ENCODE measurements at places on chromosomes 7 and 10.

GRCh38 chr7:112022128-112022527 lies 184.1 kb downstream of the DOCK4 start:
- DNase-seq: no peak

DNA sequence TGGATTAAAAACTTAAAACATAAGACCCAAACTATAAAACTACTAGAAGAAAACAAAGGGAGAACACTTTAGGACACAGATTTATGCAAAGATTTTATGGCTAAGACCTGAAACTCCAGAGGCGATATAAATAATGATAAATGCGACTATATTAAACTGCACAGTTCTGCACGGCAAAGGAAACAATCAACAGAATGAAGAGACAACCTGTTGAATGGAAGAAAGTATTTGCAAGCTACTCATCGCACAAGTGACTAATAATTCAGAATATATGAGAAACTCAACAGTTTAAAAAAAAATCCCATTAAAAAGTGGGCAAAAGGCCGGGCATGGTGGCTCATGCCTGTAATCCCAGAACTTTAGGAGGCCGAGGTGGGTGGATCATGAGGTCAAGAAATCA lies 73.6 kb downstream of the JMJD1C start:
- DNase-seq: no peak

GRCh38 chr7:30080818-30081217 lies 52.6 kb downstream of the PLEKHA8 start:
- DNase-seq: no peak

GRCh38 chr10:99234041-99234790 lies 1.4 kb downstream of the HPSE2 start:
- peak; percentile 72 for DNase-seq

- no peak for DNase-seq
Observed at GRCh38 chr7:94115316-94115715, 111.2 kb upstream of the BET1 start.

DNA sequence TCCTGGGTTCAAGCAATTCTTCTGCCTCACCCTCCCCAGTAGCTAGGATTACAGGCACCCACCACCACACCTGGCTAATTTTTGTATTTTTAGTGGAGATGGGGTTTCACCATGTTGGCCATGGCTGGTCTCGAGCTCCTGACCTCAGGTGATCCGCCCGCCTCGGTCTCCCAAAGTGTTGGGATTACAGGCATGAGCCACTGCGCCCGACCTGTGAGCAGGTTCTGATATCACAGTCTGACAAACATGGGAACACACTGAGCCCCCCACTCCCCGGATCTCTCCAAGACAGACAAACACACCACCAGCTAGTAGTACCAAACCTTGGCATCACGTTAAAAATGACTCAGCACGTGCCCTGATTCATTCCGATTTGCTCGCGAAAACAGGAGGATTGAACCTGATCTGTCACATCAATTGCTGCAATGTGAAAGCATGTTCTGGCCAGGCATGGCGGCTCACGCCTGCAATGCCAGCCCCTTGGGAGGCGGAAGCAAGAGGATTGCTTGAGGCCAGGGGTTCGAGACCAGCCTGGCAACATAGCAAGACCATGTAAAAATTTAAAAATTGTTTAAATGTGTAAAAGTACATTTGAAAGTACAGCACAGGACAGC lies 106.5 kb downstream of the SMURF1 start:
- no peak for DNase-seq

- no peak for DNase-seq
Observed at GRCh38 chr7:22238354-22239311, 118.3 kb downstream of the RAPGEF5 start.

GRCh38 chr7:18906901-18907300 lies 210.5 kb downstream of the TWIST1 start:
- no peak for DNase-seq

DNA sequence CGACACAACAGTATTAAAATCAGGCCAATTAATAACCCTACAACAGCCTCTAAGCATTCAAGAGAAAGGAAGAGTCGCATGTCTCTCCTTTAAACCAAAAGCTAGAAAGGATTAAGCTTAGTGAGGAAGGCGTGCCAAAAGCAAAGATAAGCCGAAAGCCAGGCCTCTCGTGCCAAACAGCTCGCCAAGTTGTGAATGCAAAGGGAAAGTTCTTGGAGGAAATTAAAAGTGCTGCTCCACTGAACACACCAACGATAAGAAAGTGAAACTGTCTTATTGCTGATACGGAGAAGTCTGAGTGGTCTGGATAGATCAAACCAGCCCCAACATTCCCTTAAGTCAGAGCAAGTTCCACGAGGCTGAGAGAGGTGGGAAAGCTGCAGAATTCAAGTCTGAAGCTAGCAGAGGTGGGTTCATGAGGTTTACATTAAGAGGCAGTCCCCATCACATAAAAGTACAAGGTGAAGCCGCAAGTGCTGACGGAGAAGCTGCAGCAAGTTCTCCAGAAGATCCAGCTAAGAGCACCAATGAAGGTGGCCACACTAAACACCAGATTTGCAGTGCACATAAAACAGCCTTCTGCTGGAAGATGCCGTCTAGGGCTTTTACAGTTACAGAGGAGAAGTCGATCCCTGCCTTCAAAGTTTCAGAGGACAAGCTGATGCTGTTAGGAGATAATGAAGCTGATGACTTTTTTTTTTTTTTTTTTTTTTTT lies 194.8 kb downstream of the MAD1L1 start:
- peak; percentile 53 for DNase-seq

DNA sequence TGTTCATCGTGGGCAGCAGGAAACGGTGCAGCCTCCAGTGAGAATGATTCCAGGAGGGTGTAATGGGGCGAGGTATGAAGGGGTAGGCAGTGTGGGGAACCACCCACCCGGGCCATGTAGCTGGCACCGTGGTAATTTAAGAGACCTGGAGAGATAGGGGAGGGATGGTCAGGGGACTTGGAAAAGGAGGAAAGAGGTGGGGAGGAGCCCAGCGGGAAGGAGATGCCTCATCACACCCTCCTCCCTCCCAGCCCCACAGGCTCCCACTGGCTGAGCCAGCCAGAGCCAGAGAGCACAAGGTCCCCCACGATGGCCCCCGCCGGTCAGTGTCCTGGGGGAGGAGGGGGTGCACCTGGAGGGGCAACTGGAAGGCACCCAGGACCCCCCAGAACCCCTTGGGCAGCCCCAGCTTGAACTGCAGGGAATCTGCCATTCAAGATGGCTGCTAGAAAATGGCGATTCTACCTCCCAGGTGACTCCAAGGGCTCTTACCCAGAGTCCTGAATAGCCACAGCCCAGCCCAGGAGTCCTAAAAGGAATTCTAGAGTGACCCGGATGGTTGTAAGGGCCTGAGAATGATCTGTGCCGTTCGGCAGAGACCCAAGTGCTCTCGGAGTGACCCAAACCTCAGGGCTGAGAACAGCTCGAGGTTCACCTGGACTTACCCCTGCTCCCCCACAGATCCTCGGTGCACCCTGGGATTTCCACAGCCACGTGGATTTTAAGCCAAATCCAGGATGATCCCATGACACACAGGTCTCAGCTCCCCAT lies 28.8 kb downstream of the CALML3 start:
- DNase-seq: peak; percentile 59

DNA sequence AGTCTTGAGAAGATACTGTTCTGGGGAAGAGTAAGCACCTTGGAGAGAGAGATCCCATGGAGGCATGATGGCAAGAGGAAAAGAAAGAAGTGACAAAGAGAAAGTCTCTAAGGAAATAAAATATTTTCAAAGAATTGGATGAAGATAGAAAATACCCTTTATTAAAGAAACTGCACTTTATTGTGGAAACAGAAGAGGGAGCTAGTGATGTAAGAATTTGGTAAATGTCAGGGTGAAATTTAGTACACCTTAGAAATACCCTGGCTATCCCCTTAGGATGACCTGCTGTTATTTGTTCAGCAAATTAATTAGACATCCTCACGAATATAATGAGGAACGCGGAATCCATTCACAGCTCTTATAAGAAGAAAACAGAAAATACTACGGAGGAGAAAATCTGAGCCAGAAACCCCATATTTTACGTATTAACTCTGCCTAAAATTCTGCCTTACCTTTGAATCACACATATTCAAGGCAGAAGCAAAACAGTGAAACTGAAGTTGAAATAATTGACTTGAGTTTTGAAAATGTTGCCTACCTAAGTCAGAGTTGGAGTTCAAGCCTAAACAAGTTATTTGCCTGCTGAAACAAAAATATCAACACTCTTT lies 90.7 kb downstream of the TFPI2 start:
- no peak for DNase-seq

DNA sequence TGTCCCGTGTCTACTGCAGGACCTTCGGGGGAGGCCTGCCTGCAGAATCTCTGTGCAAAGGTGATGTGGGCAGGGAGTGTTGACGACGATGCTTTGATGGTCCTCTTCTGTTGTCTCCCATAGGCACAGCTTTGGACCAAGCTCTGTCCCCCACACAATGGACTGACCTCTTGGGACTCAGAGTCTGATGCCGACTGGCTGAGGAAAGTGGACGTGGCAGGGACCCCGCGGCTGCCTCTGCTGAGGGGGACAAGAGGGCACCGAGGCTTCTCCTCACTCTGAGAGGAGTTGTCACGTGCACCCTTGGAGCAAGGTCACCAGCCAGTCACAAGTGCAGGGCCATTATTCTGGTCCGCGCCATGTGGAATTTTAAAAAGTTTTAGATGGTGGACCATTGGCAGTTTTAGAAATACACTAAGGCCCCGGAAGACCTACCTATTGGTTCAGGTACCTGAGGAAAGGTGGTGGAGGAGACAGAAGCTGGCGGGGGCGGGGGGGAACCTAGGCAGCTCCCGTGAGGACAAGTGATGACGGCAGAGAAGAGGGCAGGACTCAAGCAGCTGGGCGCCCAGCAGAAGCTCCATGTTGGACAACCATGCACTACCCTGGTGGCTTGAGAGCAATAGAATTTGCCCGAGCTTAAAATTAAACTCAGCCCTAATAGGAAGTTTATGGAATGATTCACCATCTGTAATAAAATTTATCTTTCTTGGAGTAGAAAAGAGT lies 331.4 kb downstream of the PTPRN2 start:
- DNase-seq: peak; percentile 34

GRCh38 chr7:89339748-89340147 lies 544.2 kb upstream of the TEX47 start:
- DNase-seq: no peak

Data from sigmoid colon (tissue), 7 donors.